ENCODE measurements at places on chromosomes 5 and 9.

- DNase-seq, result no peak
Observed at GRCh38 chr5:72647806-72648205, 140.6 kb upstream of the ZNF366 start.

DNA sequence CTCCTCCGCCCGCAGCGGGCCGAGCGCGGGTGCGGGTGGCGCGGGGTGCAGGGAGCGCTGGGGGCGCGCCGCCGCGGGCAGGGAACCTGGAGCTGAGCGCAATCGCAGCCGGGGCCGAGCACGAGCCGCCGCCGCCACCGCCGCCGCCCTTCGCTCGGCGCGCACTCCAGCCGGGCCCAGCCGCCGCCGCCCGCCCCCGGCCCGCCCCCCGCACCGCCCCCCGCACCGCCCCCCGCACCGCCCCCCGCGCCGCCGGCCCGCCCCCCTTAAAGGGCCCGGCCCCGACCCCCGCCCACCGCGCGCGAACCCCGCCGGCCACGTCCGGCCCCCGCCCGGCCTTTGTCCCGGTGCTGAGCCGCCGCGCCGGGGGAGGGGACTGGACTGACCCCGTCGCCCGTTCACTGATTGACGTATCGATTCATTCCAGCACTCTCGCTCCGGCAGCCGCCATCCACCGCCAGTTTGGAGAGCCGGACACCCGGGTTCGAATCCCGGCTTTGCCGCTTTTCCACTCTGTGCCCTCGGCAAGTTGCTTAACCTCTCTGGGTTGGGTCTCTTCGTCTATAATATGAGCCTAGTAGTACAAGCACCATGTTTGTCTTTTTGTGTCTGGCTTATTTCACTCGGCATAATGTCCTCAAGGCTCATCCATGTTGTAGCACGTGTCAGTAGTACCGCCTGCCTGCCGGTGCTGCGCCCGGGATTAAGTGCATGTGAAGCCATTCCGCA is at the start of gene SH3PXD2B:
SH3PXD2B (minus strand) TSS at position 168 of the 729 bp plus-strand sequence. CDS start 173 bp downstream, outside the sequence.
- DNase-seq, result peak; percentile 39

DNA sequence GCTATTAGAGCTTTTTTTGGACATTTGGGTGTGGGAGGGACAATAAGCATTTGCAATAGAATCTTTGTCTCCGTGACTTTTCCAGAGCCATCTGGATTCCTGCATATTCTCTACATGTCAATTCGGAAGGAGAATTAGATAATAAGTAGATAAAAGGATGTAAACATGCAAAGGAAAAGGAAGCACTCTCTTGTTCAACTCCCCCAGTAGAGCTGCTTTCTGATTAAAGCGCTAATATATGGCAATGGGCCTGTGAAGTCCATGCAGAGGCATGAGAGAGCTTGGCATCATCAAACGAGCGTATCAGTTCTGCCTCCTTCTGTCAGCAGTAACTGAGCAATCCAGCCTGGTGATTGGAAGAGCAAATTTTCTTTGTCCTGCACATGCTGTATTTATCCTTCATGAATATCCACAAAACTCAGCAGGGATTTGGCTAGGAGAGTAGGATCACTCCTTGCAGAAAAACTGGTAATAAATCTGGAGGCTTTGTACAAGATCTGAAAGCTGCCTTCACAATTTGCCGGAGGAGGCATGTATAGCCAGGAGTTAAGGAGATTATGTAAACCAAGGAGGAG is 1752.9 kb downstream of the MAT2B start:
- DNase-seq, result no peak

GRCh38 chr9:114532561-114533237 is 27.4 kb upstream of the WHRN start:
- DNase-seq, result no peak

DNA sequence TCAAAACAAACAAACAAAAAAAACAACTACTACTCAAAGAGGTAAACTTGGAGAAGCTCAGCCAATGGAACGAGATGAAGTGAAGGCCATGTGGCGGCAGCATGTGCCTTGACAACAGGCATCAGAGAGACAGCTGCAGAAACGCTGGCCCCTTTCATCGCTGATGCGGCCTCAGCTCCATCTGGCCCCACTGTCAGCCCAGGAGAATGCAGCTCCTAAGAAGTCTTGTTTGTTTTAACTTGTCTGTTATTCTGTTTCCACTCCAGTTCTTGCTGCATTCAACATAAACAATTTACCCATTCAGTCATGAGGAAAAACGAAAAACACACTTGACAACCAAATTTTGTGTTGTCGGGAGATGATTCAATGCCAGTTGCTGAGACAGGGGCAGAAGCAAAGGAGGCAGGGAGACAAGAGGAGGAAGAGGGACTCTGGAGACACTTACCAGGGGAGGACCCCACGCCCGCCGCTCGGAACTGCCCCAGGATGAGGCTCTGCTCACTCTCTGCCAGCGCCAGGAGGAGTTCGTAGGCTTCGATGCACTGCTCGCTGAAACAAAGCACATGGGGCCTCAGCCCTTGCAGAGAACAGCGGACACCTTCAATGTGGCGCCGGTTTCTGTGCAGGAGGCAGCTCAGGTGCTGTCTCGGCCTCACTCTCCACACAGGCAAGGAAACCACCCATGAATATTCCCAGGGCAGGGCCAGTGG is 91.2 kb downstream of the DCP2 start:
- no peak for DNase-seq

DNA sequence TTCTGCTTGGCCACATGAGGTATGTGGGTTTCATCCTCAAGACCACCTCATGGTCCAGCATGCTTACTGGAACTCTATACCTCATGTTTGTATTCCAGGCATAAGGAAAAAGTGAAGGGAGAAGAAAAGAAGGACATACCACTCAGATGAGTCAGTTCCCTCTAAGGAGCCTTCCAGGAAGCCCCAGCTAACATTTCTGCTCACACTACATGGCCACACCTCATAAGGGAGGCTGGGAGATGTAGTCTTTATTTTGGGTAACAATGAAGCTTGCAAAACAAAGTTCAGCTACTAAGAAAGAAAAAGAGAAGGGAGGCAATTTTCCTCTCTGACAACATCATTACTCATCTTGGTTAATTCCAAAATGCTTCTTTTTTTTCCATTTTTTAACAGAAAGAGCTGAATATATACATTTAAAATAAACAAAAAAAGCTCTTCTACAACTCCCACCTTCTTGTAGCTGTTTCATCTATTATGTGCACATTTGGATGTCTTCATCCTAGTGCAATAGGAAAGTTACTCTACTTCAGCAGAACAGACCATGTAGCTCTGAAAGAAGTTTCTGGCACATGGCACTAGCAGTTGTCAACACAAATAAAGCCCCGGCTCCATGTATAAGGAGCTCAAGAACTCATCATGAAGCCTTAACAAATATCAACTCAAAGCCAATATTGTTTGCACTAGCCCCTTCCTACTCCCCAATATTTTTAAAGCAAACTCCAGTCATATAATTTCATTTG is 123.6 kb upstream of the CCDC112 start:
- DNase-seq, result no peak

DNA sequence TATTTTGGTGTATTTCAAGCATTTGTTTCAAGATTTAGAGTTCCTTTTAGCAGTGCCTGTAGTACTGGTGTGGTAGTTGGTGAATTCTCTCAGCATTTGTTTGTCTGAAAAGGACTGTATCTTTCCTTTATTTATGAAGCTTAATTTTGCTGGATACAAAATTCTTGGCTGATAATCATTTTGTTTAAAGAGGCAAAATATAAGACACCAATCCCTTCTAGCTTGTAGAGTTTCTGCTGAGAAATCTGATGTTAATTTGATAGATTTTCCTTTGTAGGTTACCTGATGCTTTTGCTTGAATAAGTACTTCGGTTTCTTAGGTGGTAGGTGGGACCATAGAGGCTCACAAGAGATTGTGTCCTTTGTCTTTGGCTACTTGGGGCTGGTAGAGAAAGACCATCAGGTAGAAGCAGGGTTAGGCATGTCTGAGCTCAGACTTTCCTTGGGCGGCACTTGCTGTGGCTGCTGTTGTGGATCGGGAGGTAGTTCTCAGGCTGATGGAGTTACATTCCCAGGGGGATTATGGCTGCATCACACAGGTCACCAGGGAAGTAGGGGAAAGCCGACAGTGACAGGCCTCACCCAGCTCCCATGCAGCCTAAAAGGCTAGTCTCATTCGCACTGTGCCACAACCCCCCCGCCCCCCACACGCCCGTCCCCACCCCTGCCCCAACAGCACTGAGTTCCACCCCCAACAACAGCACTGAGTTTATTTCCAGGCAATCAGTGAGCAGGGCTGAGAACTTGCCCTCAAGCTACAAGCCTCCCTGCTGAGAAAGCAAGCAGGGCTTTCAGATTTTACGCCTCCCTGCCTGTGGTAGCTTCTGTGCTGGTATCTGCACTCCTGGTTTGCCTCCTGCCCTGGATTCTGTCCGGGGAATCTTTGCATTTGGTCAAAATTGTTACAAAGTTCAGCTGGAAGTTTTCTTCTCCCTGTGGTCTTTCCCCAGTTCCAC is 127.1 kb upstream of the GLRA1 start:
- no peak for DNase-seq

GRCh38 chr9:28810388-28811075 is 1237.3 kb upstream of the C9orf72 start:
- DNase-seq, result no peak

- DNase-seq, result no peak
Observed at GRCh38 chr5:10286162-10286861, 21.4 kb downstream of the CMBL start.

GRCh38 chr9:36078051-36078450 is 41.3 kb downstream of the RECK start:
- no peak for DNase-seq

- no peak for DNase-seq
Observed at GRCh38 chr5:103446813-103447212, 115.8 kb downstream of the NUDT12 start.

DNA sequence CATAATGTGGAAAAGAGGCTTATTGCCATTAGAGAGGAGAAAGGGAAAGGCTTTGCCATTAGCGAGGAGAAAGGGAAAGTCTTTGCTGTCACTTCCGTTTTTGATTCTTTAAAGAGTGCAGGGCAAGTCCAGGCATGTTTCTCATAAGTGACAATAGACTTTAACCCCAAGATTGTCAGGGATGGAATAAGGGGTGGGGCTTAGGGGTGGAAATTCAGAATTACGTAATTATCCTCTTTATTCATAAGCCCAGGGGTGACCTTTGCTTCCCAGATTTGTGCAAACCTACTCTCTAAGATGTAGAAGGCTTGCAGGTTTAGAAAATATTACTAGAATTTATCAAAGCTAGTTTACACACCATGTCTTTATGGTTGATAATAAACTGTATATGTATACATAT is 2.3 kb upstream of the PLK2 start:
- DNase-seq, result peak; percentile 10

DNA sequence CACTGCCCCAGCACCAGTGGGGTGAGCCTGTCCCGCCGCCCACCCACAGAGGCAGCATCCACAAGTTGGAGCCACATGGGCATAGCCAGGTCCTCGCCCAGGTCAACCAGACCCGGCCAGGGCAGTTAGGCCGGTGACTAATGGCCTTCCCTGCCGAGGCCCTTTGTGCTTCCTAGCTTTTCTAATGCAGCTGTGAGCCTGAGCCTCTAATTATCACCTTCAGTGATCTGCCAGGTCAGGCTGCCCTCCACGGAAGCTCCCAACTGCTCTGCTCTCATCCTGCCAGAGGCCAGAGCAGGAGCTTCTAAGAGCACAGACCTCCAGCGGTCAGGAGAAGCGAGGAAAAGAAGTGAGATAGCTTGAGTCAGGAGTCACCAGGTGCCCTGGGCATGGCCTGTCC is 87.1 kb upstream of the PPP1R26 start:
- no peak for DNase-seq

Measured in NCI-H1105 treated with DMSO at 0.1 percent for 48 hours (cell line).